ENCODE measurements at places on chromosomes 13 and 19.

DNA sequence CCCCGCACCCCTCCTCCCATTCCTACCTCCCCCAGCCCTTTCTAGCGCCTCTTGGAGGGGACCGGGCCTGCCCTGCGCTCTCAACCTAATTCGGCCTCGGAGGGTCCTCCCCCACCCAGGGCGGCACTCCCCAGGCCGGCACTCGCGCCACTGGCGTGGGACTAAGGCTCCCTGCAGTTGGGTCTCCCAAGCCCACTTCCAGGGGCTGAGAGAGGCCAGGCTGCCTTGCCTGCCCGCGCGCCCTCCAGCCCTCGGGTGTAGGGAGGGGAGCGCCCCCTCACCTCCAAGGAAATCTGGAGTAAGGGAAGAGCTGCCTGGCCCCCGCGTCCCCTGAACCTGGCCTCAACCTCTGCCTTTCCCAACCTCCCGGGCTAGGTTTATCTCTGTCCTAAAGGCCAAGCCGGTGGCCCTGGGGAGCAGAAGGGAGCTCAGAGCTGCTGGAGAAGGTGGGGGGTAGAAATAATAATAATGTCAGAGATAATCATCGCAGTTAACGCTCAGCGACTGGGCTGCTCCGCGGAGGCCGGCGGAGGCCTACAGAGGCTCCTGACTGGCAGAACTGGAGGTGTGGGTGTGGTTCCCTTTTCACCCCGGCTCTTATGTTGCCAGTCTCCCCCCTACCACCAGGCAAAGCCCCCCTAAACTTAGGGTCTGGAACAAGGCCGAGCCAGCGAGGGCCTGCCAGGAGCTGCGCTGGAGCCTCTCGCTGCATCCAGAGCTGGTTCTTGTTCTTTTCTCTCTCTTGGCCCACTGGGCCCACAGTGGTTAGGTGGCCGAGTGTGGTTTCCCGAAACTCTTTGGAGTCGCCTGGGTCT, 9.6 kb downstream of the ZIC2 start:
- DNase-seq: no peak

DNA sequence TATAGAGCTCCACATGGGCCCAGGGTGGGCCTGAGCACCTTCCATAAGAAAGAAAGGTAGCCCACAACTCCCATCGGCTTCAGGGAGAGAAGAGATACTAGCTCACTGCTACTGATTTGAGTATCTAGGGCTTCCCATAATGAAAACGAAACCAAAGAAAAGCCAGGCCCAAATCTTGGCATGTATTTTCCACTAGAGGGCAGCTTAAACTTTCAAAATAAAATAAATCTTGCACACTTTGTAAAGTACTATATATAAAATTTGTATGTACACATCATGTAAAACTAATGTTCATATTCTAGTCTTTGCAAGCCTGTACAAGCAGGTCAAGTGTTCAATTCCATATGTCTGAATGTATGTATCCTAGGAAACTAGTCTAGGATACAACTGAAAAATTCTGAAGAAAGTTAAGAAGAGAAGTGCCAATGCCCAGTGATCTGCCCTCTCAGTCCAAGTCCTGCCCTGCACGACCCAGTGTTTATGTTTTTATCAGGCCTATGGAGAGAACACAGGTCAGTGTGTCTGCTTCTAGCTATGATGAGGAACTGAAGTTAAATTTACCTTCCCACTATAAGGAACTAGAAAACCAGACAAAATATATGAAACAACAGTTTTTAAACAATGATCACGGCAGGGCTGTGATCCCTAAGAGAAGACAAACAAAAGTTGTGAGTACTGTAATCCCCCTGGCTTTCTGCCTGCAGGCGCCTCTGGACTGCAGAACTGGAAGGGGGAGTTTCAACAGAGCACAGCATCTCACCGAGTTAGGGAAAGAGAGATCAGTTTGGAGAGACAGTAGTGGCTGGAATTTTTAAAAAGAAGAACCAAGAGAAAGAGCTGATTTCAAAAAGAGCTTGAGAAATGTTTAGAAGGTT, 475.7 kb downstream of the UQCRFS1 start:
- DNase-seq: no peak

GRCh38 chr13:56720841-56721240, 419.9 kb upstream of the PRR20A start:
- DNase-seq: no peak

DNA sequence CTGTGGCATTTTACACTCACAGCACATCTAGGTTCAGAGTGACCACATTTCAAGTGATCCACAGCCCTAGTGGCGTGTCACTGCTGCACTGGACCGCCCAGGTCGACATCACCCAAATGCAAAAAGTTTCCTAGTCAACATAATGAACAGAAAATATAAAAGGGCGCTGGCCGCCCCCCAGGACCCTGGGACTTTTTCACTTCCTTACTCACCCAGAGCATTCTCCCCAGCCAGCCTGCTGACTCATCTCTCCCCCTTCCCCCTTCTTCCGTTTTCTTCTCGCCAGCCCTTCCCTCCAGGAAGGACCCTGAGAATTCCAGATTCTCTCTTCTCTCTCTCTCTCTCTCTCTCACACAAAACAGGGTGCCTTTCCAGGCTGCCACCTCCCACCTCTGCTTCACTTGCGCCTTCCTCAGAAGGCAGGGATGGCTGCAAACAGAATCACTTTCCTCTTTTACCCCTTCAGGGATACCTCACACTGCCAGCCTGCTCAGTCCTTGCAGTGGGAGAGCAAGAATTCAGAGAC, 21.0 kb upstream of the GRWD1 start:
- DNase-seq: no peak

DNA sequence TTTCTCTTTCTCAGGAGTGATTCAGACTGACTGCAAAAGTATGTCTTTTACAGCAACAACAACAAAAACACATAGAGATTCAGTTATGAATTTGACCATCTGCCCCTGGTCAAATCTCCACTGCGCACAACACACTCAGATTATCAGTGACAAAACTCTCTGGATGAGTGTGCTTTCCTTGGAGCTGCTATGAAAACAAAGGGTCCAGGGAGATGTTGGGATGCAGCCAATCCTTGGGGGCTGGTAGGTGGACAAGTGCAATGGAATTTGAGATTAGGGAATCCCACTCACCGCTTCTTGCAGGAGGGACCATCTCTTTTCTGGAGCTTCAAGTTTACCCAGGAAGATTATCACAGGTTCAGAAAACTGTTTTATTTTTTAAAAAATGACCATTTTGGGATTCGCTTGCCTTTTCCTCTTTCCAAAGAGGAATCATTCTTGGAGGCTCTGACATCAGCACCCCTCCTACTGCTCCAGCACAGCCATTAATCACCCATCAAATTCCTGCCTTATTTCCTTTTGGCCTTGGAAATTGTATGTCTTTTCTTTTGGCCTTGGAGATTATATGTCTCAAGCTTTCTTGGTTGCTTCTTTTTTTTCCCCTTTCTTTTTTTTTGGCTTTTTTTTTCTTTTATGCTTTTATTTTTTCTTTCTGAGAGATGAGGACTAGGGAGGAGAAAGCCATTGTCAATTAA, 311.8 kb downstream of the TSHZ3 start:
- DNase-seq: no peak

All from WERI-Rb-1 (cell line).